Hepatocyte (in vitro differentiated cells): ENCODE measurements at places on chromosomes 5 and 9. TPM values are rescaled to one million over a fixed set of nuclear protein-coding genes. Genes with fewer than 3 reads are reported as not detected.

Gene FIBCD1
- 0.73 TPM in 1 of 2 replicates, not detected in the other for polyA plus RNA-seq

Gene RAB3C
- 3.4 and 6.4 TPM in 2 replicates for polyA plus RNA-seq

DNA sequence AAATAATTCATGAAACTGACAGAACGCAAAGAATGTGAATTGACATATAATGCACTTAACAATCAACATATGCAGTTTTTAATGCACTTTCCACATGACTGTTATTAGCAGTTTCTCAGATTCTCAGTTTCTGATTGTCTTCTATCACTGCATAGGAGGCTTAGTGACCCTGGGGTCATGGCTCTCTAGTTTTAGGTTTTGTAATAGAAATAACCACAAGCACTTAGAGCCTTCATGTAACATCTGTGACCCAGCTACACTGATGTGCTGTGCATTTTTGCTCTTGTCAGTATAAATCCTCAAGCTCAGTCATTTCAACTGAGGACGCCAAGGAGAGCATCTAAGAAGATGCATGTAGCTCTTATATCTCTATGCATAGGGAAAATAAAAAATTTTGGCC, 163.1 kb upstream of the IZUMO3 start:
- H3K27me3 ChIP-seq = no peaks in the 10 kb centered on the region
- H3K36me3 ChIP-seq = no peaks in the 10 kb centered on the region
- H3K4me3 ChIP-seq = no peak overlapping the region
- H3K27ac ChIP-seq = no peak overlapping the region

GRCh38 chr5:110663525-110663924, 62.9 kb downstream of the TMEM232 start:
- no peaks in the 10 kb centered on the region for H3K36me3 ChIP-seq
- no peaks in the 10 kb centered on the region for H3K4me1 ChIP-seq
- no peak overlapping the region for H3K27ac ChIP-seq
- H3K4me3 ChIP-seq = no peak overlapping the region
- DNase-seq = no peak

DNA sequence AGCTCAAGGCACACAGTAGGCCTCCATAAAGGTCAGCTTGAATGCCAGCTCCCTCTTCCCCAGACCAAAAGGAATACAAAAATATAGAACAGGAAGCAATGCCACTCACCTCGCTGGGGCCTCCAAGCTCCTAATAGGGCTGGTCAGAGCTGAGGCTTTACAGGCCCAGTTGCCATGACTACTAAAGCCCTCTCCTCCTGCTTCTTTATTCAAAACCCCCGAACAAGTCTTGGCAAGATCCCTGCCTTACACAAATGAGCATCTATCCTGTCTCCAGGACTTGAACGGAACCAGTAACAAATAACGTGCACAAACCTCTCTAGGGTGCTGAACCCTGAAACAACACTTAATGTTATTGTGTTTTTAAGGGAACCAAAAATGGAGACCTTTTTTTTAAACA, 136.3 kb downstream of the SIL1 start:
- H3K36me3 ChIP-seq = no peaks in the 10 kb centered on the region
- peak; percentile 11 for DNase-seq
- no peak overlapping the region for H3K4me3 ChIP-seq
- H3K27me3 ChIP-seq = no peaks in the 10 kb centered on the region

- H3K36me3 ChIP-seq = no peaks in the 10 kb centered on the region
- DNase-seq = no peak
- no peaks in the 10 kb centered on the region for H3K27me3 ChIP-seq
- peaks cover 5% of the 10 kb centered on the region for H3K4me1 ChIP-seq
- no peak overlapping the region for H3K4me3 ChIP-seq
These were observed 181.9 kb downstream of the ESM1 start for GRCh38 chr5:54803471-54804011.

- no peaks in the 10 kb centered on the region for H3K27me3 ChIP-seq
- no peak overlapping the region for H3K27ac ChIP-seq
- no peak for DNase-seq
- peaks cover 4% of the 10 kb centered on the region for H3K4me1 ChIP-seq
These were observed 10.4 kb downstream of the MED7 start for GRCh38 chr5:157132281-157132612.

- H3K4me1 ChIP-seq = peaks cover 3% of the 10 kb centered on the region
- H3K27ac ChIP-seq = no peak overlapping the region
- H3K27me3 ChIP-seq = no peaks in the 10 kb centered on the region
- no peak overlapping the region for H3K4me3 ChIP-seq
- no peaks in the 10 kb centered on the region for H3K36me3 ChIP-seq
- DNase-seq = peak; percentile 46
These were observed 87.8 kb upstream of the APC start for GRCh38 chr5:112649882-112650281.
